Hypothalamus (tissue), 51 donors: ENCODE measurements at places on chromosomes 5 and 9.

DNA sequence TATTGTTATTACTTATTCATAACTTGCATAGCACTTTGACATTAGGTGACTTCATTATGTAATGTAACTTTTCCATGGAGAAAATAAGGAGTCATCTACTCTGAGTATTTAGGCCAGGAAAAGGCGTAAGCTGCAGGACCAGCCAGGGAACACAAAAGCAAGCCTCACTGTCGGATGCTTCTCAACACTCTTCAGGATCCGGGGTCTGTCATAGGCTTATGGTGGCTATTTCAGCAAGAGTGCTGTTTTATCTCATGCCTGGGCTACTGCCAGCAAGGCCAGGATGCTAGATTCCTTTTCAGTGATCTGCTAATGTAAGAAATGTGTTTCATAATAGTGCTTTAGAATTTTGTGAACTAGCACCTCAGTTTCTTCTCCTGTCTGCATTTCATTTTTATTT, 162.4 kb downstream of the CHSY3 start:
- DNase-seq, result no peak

- DNase-seq, result no peak
Measured at GRCh38 chr5:133781436-133782225, 169.3 kb upstream of the FSTL4 start.

- no peak for DNase-seq
Measured at GRCh38 chr9:134521817-134522501, 119.6 kb upstream of the COL5A1 start.

- DNase-seq, result no peak
Measured at GRCh38 chr9:91658513-91659105, 235.0 kb upstream of the NFIL3 start.

GRCh38 chr9:20314981-20315380, 307.3 kb downstream of the MLLT3 start:
- DNase-seq, result no peak

GRCh38 chr5:164435576-164435975, 930.2 kb downstream of the MAT2B start:
- DNase-seq, result no peak

DNA sequence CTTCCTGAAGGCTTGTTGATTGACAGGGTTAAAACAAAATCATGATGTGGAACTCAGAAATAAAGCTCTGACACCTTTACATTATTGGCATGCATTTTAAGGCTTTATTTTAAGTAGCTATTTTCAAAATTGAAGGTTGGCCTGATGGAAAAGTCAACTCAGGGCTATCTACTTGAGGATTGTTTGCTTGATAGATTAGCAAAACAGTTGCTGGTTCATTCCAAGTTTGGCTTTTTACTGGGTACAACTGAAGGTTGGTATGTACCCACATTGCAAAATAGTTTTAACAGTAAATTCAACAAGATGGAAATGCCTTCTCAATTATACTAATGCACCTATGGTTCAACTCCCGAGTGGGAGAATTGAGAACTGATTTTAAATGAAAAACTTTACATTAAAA, 161.8 kb upstream of the ELL2 start:
- DNase-seq, result no peak

- no peak for DNase-seq
Measured at GRCh38 chr5:128015978-128016377, 67.6 kb upstream of the SLC12A2 start.

- DNase-seq, result peak; percentile 26
Measured at GRCh38 chr5:173155912-173156311, 11.6 kb downstream of the BNIP1 start.

- peak; percentile 80 for DNase-seq
Measured at GRCh38 chr9:137458194-137459151, 661 bp downstream of the NSMF start.

GRCh38 chr5:126300293-126300692, 122.9 kb upstream of the GRAMD2B start:
- no peak for DNase-seq

- peak; percentile 5 for DNase-seq
Measured at GRCh38 chr9:97109194-97109811, 70.4 kb upstream of the CTSV start.

DNA sequence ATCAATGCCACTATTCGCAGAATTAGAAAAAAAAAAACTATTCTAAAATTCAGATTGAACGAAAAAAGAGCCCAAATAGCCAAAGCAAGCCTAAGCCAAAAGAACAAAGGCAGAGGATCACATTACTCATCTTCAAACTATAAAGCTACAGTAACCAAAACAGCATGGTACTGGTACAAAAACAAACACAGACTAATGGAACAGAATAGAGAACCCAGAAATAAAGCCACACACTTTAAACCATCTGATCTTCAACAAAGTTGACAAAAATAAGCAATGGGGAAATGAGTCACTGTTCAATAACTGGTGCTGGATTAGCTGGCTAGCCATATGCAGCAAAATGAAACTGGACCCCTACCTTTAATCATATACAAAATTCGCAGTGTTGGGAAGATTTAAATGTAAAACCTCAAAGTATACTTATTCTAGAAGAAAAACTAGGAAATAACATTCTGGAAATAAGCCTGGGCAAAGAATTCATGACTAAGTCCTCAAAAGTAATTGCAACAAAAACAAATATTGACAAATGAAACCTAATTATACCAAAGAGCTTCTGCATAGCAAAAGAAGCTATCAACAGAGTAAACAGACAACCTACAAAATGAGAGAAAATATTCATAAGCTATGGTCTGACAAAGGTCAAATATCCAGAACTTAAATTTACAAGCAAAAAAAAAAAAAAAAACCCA, 153.7 kb downstream of the NDUFS4 start:
- DNase-seq, result no peak

DNA sequence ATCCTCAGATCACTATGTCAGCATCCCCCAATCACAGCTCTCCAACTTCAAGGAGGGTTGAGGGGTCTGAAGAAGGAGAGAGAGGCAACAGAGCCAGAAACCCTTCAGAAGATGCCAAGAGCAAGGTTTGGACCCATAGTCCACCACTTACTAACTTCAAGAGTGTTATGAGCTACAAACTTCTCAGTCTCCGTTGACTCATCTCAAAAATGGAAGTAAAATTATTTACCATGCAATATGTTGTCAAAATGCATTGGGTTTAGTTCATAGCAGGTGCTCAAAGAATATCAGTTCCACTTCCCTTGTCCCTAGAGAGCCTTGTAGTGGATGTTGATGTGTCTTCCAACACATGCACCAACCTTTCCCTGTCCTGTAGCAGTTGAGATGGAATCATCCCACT, 116.0 kb downstream of the KCNIP1 start:
- DNase-seq, result no peak

DNA sequence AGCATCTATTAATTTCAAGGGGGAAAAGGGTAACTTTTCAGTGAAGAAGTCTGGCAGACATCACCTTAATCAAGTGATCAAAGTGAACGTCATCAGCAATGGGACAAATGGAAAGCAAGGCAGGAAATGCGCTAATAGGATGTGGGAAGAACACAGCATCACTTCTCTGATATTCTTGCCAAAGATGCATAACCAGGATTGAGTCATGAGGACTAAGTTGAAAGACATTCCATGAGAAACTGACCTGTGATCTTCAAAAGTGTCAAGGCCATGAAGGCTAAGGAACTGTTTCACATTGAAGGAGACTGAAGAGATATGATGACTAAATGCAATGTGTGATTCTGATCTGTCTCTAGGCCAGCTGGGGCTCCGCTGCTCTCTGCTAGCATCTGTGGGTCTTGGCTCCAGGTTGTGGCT, 92.9 kb downstream of the NDFIP1 start:
- no peak for DNase-seq

GRCh38 chr9:131438190-131438589, 44.3 kb downstream of the PRRC2B start:
- DNase-seq, result no peak

DNA sequence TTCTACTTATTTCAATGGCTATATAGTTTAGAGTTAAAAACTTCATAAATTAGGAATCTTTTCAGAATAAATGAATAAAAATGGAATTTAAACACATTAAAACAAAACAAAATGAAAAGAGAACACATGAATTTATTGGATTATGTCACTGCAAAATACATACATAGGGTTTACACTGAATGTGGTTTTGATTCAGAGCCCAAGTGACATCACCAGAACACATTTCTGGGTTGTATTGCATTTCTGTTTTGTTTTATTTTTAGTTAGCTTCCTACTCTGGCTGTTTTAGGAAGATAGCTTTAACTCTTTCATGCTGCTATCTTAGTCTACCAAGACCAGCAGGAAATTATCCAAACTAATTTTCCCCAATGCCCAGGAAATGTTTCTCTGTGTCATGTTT, 1935.0 kb downstream of the EFNA5 start:
- DNase-seq, result no peak

- DNase-seq, result no peak
Measured at GRCh38 chr9:19757745-19758144, 31.1 kb downstream of the SLC24A2 start.

- no peak for DNase-seq
Measured at GRCh38 chr9:135415586-135415985, 64.0 kb upstream of the PPP1R26 start.

DNA sequence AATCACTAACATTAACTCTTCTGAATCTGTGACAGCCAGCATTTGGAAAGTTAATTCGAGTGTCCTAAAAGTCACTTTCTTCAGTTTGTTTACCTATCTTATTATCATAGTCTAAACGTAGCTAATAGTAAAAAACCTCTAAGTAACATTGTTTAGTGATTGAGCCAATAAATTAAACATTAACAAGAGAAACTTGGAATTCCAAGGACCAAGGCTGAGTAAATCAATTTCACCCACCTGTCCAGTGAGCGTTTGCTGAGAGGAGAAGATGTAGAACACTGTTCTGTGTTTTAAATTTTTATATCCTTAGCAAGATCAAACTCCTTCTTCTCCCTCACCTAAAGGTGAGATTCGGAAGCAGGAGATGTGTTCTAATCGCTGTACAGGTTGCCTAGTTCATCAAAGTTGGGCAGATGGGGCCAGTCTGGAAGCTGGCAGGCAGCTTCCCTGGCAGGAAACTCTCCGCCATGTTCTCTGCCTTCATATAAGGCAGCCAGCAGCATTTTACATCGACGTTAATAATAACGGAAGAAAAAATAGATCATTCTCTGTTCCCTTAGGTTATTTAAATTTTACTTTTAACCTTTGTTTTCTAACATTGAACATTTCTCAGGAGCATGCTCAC, 89.2 kb downstream of the DAPK1 start:
- no peak for DNase-seq

DNA sequence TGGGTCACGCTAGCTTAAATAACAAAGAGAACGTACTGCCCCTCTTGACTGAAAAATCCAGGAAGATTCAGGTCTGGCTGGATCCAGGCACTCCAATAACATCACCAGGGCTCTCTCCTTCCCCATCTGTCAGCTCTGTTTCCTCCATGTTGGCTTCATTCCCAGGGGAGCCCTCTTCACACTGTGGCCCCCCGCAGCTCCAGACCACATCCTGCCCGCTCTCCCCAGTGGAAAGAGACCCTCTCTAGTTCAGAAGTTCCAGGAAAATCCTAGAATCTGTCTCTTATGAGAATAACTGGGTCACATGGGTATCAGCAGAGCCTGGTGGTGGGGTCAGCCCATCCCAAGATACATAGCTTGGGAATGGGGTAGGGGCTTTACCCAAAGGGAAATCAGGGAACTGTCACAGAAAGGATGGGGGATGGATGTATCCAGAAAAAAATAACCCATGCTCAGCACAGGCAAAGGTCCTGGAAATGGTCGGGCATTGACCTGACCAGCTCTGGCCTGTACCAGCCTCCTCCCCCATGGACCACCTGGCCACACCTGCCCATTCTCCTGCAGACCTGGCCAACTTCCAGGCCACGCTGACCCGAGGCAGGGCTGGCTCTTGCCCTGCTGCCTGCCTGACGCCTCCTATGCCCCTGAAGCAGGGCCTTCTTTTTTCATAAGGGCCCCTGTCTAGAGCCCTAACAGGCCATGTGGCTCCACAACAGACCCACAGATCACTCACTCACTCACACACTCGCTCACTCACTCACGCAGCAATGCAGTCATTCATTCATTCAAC, 65.9 kb downstream of the COL23A1 start:
- no peak for DNase-seq

- no peak for DNase-seq
Measured at GRCh38 chr9:128428644-128429512, 8.2 kb downstream of the CERCAM start.

GRCh38 chr5:65327582-65327981, 154.1 kb downstream of the ADAMTS6 start:
- no peak for DNase-seq
